ENCODE measurements at places on chromosomes 4 and X. TPM values are rescaled to one million over a fixed set of nuclear protein-coding genes. Genes with fewer than 3 reads are reported as not detected.

DNA sequence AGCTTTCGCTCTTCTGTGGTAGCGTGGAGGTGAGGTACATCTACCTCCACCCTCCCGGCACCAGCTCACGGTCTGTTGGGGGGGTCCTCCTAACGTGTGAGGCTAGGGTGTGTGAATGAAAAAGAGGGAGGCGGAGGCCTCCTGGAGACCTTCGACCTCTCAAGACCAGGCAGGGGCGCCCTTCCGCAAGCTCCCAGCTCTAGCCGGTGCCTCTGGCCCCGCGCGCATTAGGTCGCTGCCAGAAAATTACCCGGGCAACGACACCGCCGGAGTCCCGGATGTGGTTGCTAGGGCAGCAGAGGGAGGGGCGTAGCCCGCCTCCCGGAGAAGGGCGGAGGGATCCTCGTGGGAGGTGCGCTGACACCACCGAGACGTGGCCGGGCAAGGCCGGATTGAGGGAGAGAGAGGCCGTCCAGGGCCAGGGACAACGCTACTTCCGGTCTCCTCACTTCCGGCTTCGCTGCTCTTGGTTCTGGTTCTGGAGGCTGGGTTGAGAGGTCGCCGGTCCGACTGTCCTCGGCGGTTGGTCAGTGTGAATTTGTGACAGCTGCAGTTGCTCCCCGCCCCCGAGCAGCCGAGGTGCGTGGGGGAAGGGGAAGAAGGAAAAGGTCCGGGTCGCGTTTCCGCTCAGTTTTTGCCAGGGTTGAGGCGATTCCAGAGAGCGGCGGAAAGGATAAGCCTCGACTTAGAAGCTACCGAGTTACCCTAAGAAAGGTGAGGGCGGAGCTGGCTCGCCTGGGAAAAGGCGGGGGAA, at the start of the genes ARFIP1 and TIGD4:
ARFIP1 (plus strand) TSS at position 442 of the 754 bp plus-strand sequence. CDS start 49,680 bp downstream, outside the sequence.
TIGD4 (minus strand) TSS at position 218 of the 754 bp plus-strand sequence. CDS start 8,726 bp downstream, outside the sequence.
- H3K4me1 ChIP-seq: peaks cover 6% of the 10 kb centered on the region
- no peaks in the 10 kb centered on the region for H3K36me3 ChIP-seq
- peak within 1 kb of the TSS; percentile 71 for H3K4me3 ChIP-seq
- no peaks in the 10 kb centered on the region for H3K27me3 ChIP-seq

GRCh38 chr4:83013420-83013867, 2.8 kb upstream of the LIN54 start:
- DNase-seq: peak; percentile 21
- no peaks in the 10 kb centered on the region for H3K36me3 ChIP-seq
- no peaks in the 10 kb centered on the region for H3K4me1 ChIP-seq
- no peak overlapping the region for H3K4me3 ChIP-seq

DNA sequence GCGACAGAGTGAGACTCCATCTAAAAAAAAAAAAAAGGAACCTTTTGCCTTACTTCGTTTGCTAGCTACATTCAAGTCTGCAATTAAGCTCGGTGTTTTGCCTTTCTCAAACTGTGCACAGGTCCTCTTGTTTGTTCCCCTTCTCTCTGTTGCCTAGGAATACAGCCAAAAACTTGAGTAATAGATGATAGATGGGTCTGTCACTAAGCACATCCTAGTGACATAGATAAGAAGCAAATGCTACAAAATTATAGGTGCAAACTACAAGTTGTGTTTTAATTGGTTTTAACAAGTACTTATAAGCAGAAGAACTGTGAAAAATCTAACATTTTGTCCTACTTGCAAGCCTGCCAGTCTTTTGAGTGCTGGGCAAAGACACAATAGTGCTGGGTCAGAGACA, 95.2 kb downstream of the SNCA start:
- no peaks in the 10 kb centered on the region for H3K27me3 ChIP-seq
- no peak for DNase-seq
- H3K4me1 ChIP-seq: no peaks in the 10 kb centered on the region

DNA sequence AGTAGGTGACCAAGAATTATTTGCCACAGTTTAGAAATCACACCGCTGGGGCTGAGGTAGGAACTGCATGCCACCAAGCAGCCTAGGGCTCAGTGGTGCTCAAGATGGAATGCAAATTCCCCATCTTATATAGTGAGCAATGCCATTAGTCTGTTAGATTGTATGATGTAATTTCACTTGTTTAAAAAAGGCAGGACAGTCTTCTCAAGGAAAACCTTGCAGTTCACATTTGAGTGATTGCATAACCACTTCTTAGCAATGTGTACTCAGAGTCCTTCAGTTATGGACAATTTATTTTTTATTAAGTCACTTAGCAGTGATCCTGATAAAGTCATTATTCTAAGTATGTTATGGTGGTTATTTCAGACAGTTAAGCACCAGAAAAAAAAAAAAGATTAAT, 142.9 kb upstream of the SFRP2 start:
- no peak overlapping the region for H3K4me3 ChIP-seq
- H3K27me3 ChIP-seq: no peaks in the 10 kb centered on the region
- no peaks in the 10 kb centered on the region for H3K4me1 ChIP-seq
- no peaks in the 10 kb centered on the region for H3K36me3 ChIP-seq
- no peak overlapping the region for H3K27ac ChIP-seq

GRCh38 chrX:142156567-142156966, 48.5 kb downstream of the MAGEC2 start:
- no peak for DNase-seq
- no peaks in the 10 kb centered on the region for H3K4me1 ChIP-seq
- H3K27ac ChIP-seq: no peak overlapping the region
- H3K4me3 ChIP-seq: no peak overlapping the region

DNA sequence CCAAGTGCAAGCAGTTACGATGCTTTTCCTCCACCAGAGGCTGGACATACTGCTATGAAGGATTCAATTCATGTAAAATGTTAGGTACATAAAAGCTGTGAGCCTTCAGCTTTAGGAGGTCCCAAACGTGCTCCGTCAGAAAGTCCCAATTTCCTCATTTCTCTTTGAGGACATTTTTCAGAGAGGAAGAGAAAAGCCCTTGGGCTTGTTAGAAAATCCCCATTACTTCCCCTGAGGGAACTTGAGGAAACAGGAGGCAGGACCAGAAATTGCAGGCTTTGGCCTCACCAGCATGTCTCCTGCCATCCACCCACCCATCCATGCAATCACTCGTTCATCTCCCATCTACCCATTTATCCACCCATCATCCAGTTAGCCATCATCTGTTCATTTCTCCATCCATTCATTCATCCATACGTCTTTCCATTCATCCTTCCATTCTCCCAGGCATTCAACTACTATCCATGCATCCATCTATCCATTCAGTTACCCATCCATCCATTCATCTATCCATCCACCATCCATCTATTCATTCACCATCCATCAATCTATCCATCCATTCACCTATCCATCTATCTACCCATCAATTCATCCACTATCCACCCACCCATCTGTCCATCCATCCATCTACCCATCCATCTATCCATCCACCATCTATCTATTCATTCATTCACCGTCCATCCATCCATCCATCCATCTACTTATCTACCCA, 223.5 kb downstream of the AFAP1 start:
- no peaks in the 10 kb centered on the region for H3K4me1 ChIP-seq
- no peak overlapping the region for H3K27ac ChIP-seq
- H3K4me3 ChIP-seq: no peak overlapping the region
- peaks cover 5% of the 10 kb centered on the region for H3K36me3 ChIP-seq
- no peak for DNase-seq
- no peaks in the 10 kb centered on the region for H3K27me3 ChIP-seq

DNA sequence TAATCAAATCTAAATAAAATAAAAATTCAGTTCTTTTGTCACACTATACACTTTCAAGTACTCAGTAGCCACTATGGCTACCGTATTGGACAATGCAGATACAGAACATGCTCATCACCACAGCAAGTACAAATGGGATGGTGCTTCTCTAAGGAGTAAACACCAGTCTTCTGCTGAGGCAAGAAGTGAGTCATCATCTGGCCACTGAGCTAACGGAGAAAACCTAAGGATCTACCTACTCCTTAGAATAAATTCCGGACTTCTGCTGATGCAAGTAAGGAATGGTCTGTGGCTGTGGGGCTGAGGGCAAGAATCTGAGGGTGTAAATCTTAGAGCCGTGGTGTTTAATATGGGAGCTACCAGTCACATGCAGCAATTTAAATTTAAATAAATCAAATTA, 11.3 kb upstream of the RBMXL3 start:
- H3K36me3 ChIP-seq: no peaks in the 10 kb centered on the region
- H3K4me1 ChIP-seq: no peaks in the 10 kb centered on the region
- DNase-seq: no peak
- H3K4me3 ChIP-seq: no peak overlapping the region
- no peaks in the 10 kb centered on the region for H3K27me3 ChIP-seq

The ARR3 gene
- not detected for polyA plus RNA-seq

The ARSJ gene
- 0.22 TPM for polyA plus RNA-seq
